Spinal cord (tissue), 10 donors: ENCODE measurements at places on chromosomes 1 and 21. TPM values are rescaled to one million over a fixed set of nuclear protein-coding genes. Genes with fewer than 3 reads are reported as not detected.

FCRL3 gene
- under 0.01 TPM for total RNA-seq

DYNLT5 gene
- total RNA-seq: 36.1 TPM

ANGPTL3 gene
- total RNA-seq: not detected

FHAD1 gene
- total RNA-seq: 3.1 TPM

TTC22 gene
- total RNA-seq: 0.59 TPM

LINGO4 gene
- total RNA-seq: 0.22 TPM

HES5 gene
- 13.1 TPM for total RNA-seq

RGS4 gene
- 148 TPM for total RNA-seq

CACHD1 gene
- 36.9 TPM for total RNA-seq

NADK gene
- 29.9 TPM for total RNA-seq

GSTM1 gene
- not detected for total RNA-seq

TNFSF4 gene
- 1.6 TPM for total RNA-seq

OR14K1 gene
- total RNA-seq: not detected

NBPF10 gene
- 2.4 TPM for total RNA-seq

NLRP3 gene
- 5.0 TPM for total RNA-seq

GNB1 gene
- 129 TPM for total RNA-seq

C1orf198 gene
- 51.1 TPM for total RNA-seq

HEYL gene
- total RNA-seq: 6.4 TPM

TPTE gene
- total RNA-seq: not detected

CFAP45 gene
- total RNA-seq: 1.3 TPM

RGS13 gene
- total RNA-seq: 0.11 TPM

TSTD1 gene
- total RNA-seq: 12.1 TPM

DENND2D gene
- 7.1 TPM for total RNA-seq

SIM2 gene
- 0.06 TPM for total RNA-seq

HPDL gene
- 1.8 TPM for total RNA-seq

FMO5 gene
- total RNA-seq: 3.1 TPM
